ENCODE measurements at places on chromosomes 7 and 10. TPM values are rescaled to one million over a fixed set of nuclear protein-coding genes. Genes with fewer than 3 reads are reported as not detected.

DNA sequence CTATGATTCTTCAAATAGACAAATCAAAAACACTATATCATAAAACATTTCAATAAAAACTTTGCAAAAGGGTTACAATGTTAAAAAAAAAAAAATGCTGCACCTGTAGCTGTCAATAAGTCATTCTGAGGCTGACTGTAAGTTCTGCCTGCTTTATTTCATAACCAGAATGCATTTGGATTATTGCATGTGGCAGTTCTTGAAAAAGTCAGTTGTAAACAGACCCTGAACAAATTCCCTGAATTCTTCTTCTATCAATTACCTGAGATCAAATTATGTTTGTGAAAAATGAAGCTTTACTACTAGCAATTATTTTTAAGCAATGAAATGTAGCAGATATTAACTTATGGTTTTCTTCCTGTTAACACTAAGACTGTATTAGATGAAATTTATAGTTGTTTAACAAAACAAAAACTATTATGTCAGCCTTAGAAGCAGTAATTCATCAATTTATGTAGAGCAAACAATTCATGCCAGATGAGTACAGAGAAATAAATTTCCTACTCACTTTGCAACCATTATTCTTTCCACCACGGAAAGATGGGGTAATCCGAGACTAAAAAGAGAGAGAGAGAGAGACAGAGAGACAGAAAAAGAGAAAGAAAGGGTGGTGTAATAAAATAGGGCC, 107.8 kb downstream of the SFMBT2 start:
- DNase-seq = no peak

GRCh38 chr10:75297021-75297599, 61.4 kb upstream of the COMTD1 start:
- no peak for DNase-seq

DNA sequence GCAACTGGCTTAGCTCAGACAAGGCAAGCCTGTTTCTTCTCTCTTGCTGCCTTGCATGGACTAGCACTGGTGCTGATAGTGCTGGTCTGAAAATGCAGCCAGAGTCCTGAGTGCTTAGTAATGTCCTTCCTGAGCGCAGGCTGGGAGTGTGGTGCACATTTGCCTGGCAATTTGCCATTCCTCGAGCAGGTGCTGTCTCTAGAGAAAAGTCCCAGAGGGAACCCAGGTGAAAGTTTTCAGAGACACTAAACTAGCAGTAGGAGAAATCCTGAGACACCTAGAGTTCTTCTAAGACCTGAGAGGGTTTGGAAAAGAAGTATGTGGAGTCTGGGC, 1.9 kb downstream of the SFTPD start:
- DNase-seq = no peak

GRCh38 chr10:49056356-49056755, 59.0 kb downstream of the VSTM4 start:
- DNase-seq = no peak

- no peak for DNase-seq
These were observed 93.5 kb downstream of the AKAP9 start for GRCh38 chr7:92034116-92034515.

DNA sequence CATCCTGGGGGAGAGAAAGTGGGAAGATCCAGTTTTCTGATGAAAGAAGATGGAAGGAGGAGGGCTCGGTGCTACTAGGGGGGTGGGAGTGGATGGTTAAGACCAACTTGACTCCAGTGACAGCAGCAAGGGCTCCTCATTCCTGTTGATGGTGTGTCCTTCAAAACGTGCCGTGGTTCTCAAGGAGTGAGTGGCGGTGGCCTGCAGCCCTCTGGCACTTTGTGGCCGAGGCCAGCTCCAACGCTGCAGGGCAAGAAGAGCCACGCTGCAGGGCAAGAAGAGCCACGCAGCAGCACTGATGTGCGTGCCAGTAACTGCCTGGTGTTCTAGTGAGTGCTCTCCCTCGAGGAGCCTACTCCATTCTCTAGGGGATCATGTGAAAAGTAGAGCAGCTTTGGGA, 72.1 kb downstream of the GRK5 start:
- DNase-seq = no peak

- DNase-seq = no peak
These were observed 88.9 kb downstream of the RAPGEF5 start for GRCh38 chr7:22267930-22268615.

GRCh38 chr10:50325449-50326171, 74.3 kb upstream of the ASAH2 start:
- peak; percentile 63 for DNase-seq

GRCh38 chr7:38398725-38399321, 125.4 kb upstream of the TARP start:
- no peak for DNase-seq

GRCh38 chr7:146028251-146028750, 88.3 kb upstream of the CNTNAP2 start:
- no peak for DNase-seq

DNA sequence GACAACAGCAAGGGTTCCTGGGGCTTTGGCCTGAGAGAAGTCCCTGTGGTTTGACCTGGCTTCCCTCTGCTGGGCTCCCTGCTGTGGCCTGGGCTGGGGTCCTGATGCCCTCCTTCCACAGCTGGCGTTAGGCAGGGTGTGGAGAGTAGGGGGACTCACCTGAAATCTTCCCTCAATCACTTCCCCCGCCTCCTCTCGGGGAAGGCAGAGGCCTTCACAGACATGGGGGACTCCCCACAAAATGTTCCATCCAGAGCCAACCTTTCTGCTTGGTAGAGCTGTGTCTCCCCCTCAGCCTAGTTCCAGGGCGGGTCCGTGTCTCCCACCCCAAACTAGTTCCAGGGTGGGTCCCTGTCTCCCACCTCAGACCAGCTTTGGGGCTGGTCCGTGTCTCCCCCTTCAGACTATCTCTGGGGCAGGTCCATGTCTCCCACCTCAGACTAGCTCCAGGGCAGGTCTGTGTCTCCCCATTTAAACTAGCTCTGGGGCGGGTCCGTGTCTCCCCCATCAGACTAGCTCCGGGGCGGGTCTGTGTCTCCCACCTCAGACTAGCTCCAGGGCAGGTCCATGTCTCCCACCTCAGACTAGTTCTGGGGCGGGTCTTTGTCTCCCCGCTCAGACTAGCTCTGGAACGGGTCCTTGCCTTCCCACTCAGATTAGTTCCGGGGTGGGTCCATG, 2.2 kb downstream of the PVRIG start:
- DNase-seq = no peak

DNA sequence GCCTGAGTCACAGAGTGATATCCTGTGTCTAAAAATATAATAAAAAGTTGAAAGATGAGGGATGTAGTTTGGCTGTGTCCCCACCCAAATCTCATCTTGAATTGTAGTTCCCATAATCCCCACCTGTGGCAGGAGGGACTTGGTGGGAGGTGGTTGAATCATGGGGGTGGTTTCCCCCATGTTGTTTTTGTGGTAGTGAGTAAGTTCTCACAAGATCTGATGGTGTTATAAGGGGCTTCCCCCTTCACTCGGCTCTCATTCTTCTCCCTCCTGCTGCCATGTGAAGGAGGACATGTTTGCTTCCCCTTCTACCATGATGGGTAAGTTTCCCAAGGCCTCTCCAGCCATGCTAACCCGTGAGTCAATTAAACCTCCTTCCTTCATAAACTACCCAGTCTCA, 25.1 kb upstream of the UBE3C start:
- DNase-seq = no peak

DNA sequence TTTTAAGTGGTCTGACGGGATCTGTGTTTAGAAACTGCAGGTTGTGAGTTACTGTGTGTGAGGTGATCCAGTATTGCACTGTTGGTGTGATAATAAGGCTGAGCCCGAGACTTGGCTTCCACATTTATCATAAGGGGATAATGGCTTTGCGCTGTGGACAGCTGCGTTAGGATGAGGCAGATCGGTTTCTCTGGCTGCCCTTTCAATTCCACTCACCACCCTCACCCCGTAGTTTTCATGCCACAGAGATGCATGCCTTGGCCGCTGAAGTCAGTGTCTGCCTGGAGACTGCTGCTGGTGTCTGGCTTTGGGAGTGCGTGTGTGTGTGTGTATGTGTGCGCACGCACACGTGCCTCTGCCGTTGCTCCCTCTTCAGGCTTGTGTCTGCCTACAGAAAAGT, 273.0 kb downstream of the CCDC3 start:
- no peak for DNase-seq

Gene SLC39A12
- total RNA-seq = not detected

Gene SVIL
- 67.4 TPM for total RNA-seq

Gene LRRC61
- 0.07 TPM for total RNA-seq

Gene SPAM1
- not detected for total RNA-seq

Gene TCF7L2
- 1.9 TPM for total RNA-seq

Gene NYAP1
- 4.2 TPM for total RNA-seq

Gene COMMD3
- total RNA-seq = 37.1 TPM

Gene PSMA2
- 101 TPM for total RNA-seq

Gene IGFBP1
- total RNA-seq = 0.26 TPM
